ENCODE measurements at places on chromosomes 1 and 21.

DNA sequence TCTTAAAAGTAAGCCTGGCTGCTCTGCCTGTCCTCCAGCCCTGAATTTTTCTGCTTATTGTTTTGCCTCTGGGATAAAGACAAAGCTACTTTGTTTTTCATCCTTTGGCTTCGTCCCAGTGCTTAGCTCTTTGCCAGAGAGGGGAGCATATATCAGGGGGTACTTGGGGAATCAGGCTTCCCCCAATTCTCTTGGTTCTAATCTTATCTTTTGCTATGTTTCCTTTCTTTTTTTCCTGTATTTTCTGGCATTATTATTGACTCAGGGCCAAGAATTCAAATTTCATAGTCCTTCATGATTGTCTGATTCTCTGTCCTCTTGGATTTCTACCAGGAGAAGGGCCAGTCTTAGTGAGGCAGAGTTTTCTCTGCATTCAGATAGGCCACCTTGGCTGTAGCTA is 51.2 kb downstream of the GIPC2 start:
- DNase-seq, result no peak

DNA sequence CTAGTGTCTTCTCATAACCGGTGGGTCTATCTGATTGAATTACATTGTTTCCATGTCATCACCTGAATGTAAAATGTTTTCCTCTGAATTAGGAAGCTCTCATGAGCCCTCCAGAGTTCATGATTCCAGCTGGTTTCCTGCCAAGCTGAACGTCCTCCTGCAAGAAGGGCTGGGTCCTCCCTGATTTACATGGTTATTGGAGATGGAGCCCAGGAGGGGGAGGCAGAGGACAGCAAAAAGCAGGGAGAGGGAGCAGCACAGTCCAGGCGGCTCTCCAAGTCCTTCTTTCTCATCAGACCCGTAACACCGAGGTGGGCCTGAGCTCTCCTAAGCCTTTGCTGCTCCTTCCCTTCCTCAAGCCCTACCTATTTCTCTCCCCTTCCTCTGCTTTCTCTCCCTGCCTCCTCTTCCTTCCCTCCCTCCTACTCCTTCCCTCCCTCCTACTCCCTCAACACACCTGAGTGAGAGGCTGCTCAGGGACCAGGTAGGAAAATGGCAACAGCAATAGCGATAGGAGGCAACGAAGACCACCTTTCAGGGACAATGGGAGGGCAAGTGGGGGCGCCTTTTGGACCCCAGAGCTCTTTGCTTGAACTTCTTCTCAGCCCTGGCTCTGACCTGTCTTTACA is 265.9 kb downstream of the PRDM2 start:
- DNase-seq, result no peak

DNA sequence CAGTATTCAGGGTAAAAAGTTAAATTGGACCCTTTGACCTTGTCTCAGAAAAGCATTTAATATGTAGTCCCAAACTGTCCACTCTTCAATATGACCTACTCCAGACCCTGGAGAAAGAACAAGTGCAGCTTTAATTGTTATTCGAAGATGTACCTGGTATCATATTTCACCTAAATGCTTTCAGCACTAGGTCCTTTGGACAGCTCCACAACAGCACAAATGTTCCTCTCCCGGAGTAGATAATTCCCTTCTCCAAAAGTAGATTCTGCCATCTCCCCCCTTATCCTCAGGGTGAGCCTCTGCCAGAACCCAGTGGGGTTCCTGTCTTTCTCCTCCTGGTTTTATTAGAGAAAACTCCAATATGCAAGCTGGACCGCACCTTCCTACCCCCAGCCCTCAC is 104.5 kb upstream of the AJAP1 start:
- DNase-seq, result no peak

DNA sequence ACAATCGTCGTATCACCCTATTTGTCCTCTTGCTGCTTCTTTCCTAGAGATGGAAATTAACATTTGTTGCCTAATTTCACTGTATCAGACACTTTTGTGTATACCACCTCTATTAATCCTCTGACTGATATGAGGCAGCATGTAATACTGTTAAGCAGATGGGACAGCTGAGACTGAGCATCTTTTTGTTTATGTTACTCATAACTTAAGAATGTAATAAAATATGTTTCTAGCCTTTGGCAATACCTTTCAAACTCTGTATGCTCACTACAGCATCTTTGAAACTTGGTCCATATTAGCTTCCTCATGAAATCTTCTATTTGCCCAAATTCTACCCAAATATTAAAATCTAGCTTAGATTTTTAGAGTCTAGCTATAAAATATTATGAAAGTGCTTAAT is 2.3 kb downstream of the OR14K1 start:
- DNase-seq, result no peak

GRCh38 chr1:19222979-19223824 is 13.1 kb upstream of the UBR4 start:
- DNase-seq, result no peak
